ENCODE measurements at places on chromosomes 11 and 22.

DNA sequence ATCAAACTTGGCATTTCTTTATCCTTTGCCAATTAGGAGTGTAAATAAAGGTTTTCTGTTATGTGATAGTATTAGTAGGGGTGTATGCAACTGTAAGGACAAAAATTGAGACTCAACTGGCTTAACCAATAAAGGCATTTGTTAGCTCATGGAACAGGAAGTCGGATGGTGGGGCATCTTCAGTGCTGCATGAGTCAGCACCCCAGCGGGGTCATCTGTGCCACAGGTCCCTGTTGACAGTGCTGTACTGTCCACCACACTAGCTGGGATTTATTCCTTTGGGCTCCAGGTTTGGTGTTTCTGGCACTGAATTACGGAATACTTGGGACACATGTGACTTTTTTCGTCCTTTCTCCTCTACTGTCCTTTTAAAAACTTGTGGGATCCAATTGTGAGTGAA, 86.0 kb downstream of the PPP6R3 start:
- DNase-seq, result no peak

GRCh38 chr22:20062766-20063083, 17.3 kb upstream of the DGCR8 start:
- DNase-seq, result no peak

DNA sequence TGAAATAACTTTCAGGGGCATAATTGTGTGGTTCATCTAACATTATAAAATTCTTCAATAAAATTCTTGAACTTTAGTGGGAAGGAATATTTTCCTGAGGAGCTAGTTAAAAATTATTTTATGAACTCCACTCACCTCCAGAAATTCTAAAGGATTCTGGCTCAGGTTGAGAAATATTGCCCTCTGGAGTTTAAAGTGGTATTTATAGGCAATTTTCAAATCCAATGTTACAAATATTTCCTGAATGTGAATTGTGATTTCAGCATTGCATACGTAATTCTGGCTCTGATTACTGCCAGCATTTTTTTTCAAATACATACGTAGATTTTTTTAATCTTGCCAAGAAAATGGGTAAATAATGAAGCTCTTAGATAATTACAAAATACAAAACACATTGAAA, 598.2 kb upstream of the ANO3 start:
- DNase-seq, result no peak

DNA sequence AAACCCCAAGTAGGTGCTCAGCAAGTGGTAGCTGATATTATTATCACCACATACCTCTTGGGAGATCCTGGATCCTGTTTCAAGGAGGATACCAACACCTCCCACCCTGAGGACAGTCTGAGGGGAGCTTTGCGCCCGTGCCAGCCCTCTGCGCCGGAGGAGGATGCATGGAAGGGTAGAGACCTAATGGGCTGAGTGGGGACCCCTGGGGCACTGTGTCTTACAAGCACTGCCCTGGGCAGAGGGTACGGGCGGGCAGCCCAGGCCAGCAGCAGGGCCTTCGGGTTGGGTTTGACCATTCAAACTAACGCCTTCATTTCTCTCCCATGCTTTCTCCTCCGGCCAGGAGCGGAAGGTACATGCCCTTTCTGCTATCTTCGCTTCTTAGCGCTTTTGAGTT, 26.3 kb downstream of the MYBPC3 start:
- no peak for DNase-seq

GRCh38 chr11:65712633-65713076, 603 bp downstream of the KAT5 start:
- DNase-seq, result no peak

DNA sequence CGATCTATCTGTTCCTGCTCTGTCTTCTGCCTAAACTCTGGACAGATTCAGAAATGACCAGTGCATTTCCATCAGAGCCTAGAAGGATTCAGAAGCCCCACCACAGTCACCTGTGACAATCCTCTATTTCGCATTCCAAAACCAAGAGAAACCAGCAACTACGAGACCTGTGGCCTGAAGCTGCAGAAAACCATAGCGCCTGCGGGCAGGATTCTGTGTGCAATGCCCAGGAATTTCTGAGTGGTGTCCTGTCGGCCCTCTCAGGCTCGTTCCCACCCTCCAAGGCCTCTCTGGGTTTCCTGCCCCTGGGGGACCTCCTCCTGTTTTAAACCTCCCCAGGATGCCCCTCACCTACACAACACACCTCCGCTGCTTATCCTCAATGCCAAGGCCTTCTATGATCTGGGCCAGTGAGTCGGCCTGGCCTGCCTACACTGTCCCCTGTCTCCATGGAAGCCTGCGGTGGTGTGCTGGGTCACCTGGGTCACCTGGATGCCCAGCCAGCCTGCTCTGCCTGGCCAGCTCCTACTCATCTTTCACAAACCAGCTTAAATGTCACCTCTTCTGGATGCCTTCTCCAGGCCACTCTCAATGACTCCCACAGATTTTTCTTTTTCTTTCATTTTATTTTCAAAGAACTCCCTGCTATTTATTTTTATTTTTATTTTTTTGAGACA, 198.3 kb downstream of the CEP164 start:
- no peak for DNase-seq

- no peak for DNase-seq
Measured at GRCh38 chr11:68168694-68169093, 44.4 kb downstream of the KMT5B start.

DNA sequence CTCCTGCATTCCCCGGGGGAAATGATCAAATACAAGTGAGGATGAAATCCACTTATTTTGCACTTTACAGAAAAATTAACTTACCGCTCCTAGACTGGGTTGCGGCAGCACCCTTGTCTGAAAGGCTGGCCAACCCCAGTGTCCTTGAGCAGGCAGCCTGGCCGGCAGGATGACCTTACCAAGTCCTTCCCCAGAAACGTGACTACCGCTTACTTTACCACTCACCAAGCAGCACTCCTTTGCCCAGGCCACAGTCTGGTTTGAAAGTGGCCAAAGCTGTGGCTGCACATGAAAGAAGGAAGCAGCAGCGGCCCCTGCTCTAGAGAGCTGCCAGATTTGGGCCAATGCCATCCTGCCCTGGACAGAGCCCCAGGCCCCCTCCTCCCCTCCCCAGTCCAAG, 20.3 kb downstream of the MYH9 start:
- DNase-seq, result no peak

DNA sequence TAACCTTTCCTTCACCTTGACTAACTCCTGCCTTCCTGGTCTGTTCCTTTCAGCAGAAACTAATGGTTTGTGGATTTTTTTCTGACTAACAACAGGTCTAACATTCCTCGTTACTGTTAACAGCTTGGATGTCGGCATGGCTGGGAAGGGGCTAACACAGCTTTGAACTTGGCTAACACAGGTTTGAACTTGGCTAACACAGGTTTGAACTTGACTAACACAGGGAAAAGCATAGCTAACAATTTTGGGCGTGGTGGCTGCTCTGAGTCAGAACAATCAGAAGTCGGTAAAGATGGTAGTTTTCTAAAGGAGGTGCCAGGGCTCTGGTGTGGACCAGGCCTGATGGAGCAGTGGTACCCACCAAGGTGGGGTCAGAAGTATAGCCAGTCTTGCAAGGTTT, 16.1 kb downstream of the MIAT start:
- no peak for DNase-seq

DNA sequence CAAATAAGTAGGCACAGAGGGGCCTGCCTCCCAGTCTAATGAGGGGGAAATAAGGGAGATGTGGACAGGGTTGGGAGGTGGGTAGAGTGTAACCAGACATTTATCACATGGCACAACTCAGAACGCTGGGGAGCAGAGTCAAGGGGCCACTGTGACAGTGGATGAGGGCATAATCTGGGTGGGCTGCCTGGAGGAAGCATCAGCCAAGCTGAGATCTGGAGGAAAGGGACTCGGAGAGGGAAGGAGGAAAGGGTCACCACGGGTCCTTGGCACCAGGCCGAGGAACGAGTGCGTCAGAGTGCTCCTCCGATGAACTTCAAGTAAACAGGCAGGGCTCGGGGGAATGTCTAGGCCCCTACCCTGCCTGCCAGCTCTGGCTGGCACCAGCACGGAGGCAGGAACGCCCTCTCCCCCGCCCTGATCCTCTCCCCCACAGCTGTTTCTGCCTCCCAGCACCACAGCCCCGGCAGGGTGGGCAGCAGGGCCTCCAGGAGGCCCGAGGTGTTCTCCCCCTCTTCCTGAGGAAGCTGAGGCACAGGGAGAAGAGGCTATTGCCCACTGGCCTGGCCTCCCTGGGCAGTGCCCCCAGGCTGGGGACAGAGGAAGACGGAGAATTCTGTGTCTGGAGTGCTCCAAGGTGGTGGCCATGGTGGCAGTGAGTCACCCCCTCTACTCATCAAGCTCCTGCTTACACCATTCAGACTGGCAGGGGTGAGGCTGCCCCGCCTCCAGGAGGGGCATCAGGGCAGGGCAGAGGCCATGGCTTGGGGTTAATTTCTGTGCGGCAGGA, 4.2 kb downstream of the ALDH3B1 start:
- DNase-seq, result no peak

DNA sequence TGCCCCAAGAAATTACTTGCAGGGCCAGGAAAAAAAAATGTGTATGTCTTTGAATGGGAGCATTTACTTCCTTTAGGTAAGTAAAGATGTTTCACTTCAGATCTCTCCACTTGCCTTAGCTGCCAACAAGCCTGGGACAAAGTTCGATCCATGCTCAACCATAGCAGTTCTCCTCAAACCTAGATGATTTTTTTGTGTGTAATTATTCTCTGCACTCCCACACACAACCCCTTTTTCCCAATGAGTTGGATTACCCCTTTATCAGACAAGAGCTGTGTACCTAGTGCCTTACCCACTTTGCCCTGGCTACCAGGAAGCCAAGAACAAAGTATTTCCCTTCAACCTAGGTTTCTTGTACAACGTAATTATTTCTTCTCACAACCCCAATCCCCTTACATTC, 35.6 kb downstream of the TPBGL start:
- DNase-seq, result no peak

GRCh38 chr11:79940165-79940564, 499.3 kb upstream of the TENM4 start:
- peak; percentile 69 for DNase-seq

DNA sequence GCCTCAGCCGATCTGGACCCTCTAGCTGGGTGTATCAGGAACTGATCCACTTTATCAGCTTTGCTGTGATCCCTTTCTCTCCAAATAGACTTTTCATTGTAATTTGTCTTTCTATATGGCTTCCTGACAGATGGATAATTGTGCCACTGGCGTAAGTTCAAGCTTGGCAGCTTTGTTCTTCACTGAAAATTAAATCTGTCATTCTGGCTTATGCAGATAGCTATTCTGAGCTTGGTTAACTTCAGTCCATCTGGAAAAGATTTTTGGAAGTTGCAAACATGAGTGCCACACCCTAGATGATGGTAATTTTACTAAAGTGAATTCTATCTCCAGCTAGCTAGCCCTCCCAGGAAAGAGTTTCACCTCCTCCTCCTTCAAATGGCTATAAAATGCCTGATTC, 8.1 kb downstream of the OR5A2 start:
- DNase-seq, result no peak

GRCh38 chr22:36770513-36771231, 5.2 kb downstream of the IFT27 start:
- DNase-seq, result no peak

- no peak for DNase-seq
Measured at GRCh38 chr11:126993599-126993998, 7.0 kb downstream of the KIRREL3 start.

GRCh38 chr11:121105063-121105480, 4.0 kb downstream of the TECTA start:
- DNase-seq, result no peak

DNA sequence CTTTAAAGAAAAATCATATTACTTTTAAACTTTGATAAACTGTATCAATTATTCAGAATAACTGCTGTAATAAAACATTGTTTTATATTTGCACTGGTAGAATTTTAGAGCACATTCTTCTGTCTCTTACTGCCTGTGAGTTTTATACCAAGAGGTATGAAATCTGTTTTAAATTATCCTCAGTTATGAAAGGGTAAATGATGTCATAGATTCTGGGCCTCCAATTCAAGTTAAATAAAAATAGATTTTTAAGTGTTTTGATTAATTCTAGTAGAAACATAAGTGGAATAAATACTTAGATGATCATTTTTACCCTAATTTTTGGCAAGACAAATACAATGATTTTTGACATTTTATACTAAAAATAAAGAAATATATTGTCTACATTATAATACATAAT, 93.0 kb downstream of the GUCY1A2 start:
- no peak for DNase-seq

DNA sequence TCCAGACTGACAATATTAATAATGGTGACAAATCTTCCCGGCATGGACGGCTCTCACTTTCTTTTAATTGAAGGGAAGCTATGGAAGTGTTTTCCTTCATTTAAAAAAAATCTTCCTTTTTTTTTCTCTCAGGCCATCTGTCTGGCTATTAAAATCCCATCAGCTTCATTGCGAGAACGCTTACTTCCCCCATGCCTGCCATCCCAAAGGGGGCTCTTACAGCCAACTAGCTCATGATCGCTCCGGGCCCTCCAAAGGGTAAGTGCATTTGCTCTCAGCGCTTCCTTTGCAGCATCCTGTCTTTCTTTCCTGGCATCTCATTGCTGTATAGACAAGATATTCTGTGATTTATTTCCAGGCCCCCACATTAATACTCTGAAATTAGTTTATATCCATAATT, 20.7 kb downstream of the CACNG2 start:
- DNase-seq, result no peak

DNA sequence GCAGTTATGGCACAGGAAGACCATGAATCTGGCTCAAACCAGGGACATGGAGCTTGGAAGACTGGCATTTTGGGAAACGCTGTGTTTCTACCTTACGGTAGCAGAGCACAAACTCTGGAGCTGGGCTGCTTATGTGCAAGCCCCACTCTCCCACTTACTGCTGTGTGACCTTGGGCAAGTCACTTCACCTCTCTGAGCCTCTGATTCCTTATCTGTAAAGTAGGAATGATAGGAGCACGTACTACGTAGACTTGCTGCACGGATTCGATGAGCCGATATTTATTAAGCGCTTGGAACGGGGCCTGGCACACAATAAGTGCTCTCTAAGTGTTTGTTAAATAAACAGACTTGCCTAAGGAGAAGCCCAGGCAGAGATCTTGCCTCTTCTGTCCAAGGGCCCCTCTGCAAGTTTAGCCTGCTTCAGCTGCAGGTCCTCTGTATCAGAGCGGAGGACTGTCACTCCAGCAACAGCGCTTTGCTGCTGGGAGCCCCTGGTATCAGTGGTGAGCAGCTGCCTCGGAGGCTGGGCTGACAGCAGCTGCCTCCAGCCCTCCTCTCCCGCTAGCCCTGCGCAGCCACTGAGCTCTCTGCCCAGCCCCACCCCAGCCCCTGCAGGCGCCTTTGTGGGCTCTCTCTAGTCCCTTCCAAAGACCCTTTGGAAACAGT, 96.9 kb upstream of the ANO1 start:
- no peak for DNase-seq

DNA sequence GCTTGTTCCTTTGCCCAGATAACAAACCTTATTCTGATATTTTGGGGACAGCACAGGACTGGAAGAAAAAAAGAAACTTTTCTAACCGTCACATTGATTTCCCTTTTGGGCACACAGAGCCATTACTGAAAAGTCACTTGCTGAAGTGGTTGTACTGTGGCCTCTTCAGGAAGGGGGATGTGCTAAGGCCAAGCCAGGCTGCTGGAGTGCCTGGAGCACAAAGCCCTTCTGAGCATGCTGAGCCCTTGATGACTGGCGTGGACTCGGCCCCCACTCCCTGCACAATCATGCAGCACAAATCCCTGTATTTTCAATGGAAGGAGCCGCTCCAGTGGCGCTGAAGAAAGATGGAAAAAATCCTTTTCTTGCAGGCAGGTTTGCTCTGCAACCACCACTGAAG, 164.2 kb downstream of the NTM start:
- DNase-seq, result no peak

GRCh38 chr11:101045415-101045814, 84.2 kb downstream of the PGR start:
- DNase-seq, result no peak

All from NCI-H510A (cell line).